ENCODE measurements at places on chromosomes 2 and 18. TPM values are rescaled to one million over a fixed set of nuclear protein-coding genes. Genes with fewer than 3 reads are reported as not detected.

Gene CLHC1
- 13.4 TPM for total RNA-seq

Gene ABCB11
- not detected for total RNA-seq

Gene MCM6
- total RNA-seq = 8.2 TPM

Gene RNU2-63P
- not detected for total RNA-seq

Gene LYPD6B
- not detected for total RNA-seq

Gene KCNS3
- 110 TPM for total RNA-seq

Gene UXS1
- total RNA-seq = 53.1 TPM

Gene MYL1
- not detected for total RNA-seq

Gene IL36RN
- not detected for total RNA-seq

Gene TMSB10
- 1,663 TPM for total RNA-seq

Gene POTEC
- not detected for total RNA-seq

Gene SP140
- 5.1 TPM for total RNA-seq

- H3K4me3 ChIP-seq = no peak overlapping the region
- no peaks in the 10 kb centered on the region for H3K36me3 ChIP-seq
- DNase-seq = no peak
- H3K27me3 ChIP-seq = no peaks in the 10 kb centered on the region
- H3K27ac ChIP-seq = no peak overlapping the region
- no peaks in the 10 kb centered on the region for H3K4me1 ChIP-seq
Measured at GRCh38 chr2:235859651-235860050, 308.5 kb downstream of the GBX2 start.

GRCh38 chr2:37568565-37568964 is 102.9 kb downstream of the CDC42EP3 start:
- no peak overlapping the region for H3K4me3 ChIP-seq
- no peak overlapping the region for H3K27ac ChIP-seq
- H3K27me3 ChIP-seq = no peaks in the 10 kb centered on the region
- no peak for DNase-seq

- peak; percentile 32 for DNase-seq
- no peak overlapping the region for H3K27ac ChIP-seq
- no peaks in the 10 kb centered on the region for H3K27me3 ChIP-seq
Measured at GRCh38 chr2:73907840-73908452, 15.1 kb downstream of the ACTG2 start.

DNA sequence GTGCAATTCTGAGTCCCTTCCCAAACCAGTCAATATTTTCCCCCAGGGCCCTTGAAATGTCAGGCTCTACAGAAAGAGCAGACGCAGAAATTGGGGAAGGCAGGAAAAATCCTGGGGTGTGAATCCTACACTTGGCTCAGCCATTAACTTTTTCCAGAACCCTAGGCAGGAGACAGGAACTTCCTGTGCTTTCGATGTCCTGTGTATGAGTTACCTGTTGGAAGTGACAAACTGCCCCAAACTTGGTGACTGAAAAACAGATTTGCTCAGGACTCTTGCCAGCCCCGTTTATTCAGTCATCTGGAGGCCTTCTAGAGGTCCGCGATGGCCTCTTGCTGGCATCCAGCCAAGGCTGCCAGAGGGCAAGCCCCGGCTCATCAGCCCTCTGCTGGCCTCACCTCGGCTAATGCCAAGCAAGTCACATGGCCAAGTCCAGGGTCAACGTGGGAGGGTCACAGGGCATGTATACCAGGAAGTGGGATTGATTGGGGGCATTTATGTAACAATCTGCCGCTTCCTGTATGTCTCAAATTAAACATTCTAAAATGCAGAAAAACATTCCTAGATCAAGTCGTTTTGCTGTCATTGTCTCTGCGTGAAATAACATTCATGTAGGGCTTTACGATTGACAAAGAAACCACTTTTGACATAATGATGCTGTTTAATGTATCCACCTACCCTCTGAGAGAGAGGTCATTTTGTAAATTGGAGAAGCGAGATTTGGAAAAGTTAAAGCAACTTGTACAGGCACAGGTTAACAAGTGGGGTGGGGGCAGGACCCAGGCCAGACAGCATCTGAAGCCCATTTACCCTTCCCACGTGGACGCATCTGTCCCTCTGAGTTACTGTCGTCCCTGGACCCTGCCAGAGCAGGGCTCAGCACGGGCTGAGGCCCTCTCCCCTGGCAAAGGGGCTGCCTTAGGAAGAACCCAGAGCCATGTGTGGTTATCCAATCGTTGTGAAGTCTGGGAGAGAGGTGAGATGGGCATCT is 179.4 kb downstream of the INHBB start:
- no peak for DNase-seq
- no peak overlapping the region for H3K4me3 ChIP-seq
- no peak overlapping the region for H3K27ac ChIP-seq
- H3K27me3 ChIP-seq = no peaks in the 10 kb centered on the region
- peaks cover 7% of the 10 kb centered on the region for H3K4me1 ChIP-seq
- no peaks in the 10 kb centered on the region for H3K36me3 ChIP-seq

DNA sequence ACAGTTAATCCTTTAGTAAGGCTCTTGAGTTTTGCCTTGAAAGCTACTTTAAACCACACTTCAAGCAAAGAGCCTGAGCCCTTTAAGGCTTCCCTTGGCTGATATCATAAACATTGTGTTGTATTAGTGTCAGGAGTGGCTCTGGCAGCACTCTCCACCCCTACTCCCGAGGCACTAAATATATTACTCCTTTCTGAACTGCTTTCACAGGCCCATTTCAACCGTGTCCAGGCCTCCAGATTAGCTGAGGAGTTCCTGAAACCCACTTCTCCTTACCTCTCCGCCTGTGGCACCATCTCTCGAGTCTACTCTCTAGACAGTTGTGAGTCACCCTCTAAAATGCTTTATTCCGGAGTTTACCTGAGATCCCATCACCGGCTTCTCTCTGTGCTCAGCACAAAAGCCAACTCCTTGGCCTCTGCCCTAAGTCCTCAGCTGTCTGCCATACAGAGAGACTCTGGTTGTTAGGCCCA is 14.4 kb upstream of the STON1 start:
- DNase-seq = no peak
- peak overlapping the region; percentile 68 for H3K27ac ChIP-seq
- H3K4me1 ChIP-seq = peaks cover 6% of the 10 kb centered on the region
- no peak overlapping the region for H3K4me3 ChIP-seq

- no peaks in the 10 kb centered on the region for H3K36me3 ChIP-seq
- no peak overlapping the region for H3K27ac ChIP-seq
- no peaks in the 10 kb centered on the region for H3K4me1 ChIP-seq
Measured at GRCh38 chr2:76444732-76445131, 734.0 kb upstream of the GCFC2 start.

DNA sequence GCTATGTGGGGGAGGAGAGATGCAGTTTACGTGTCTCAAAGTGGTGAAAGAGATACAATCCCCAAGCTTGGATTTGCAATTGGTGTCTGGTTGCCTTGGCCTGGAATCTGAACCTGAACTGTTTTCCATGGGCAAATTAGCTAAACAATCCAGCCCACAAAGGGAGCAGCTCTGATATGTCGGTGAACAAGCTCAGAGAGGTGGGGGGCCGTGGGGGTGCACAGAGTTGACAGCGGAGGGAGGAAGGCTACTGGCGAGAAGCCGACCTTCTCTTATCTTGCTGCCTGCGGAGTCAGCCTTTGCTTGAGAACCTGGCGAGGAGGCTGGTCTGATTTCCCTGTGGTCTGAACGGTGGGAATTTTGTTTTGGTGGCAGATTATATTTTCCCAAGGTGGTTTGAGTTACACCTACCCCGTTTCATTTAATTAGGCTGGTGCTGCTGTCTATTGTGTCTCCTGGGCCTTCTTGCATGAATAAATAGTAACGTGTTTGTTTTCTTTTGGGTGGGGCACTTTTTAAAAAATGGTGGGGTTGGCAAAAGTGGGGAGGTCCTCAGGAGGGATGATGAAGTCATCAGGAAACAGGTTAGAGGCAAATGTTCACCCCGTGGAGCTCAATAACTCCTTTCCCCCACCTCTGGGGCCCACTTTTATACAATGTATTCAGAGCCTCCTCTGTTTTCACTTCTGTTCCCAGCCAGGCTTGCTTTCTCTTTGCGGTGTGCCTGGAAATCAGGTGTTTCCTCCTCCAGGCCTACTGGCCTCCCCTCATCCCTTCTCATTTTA is 80.9 kb upstream of the IGFBP5 start:
- H3K27me3 ChIP-seq = no peaks in the 10 kb centered on the region
- no peak overlapping the region for H3K4me3 ChIP-seq
- H3K4me1 ChIP-seq = no peaks in the 10 kb centered on the region

DNA sequence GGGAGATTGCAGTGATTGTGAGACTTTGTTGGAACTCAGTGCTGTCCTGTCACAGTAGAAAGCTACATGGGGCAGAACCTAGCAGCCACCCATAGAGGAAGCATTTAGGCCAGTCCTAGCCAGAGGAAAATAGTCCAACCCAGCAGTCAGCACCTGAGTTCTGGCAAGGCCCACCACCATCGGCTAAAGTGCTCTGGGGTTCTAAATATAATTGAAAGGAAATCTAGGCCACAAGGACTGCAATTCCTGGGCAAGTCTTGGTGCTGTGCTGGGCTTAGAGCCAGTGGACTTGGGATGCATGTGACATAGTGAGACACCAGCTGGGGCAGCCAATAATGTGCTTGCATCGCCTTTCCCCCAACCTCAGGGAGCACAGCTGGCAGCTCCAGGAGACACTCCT is 28.9 kb upstream of the ACTR2 start:
- DNase-seq = no peak
- no peaks in the 10 kb centered on the region for H3K4me1 ChIP-seq
- H3K36me3 ChIP-seq = no peaks in the 10 kb centered on the region
- H3K4me3 ChIP-seq = no peak overlapping the region

GRCh38 chr2:824524-824923 is 126.1 kb upstream of the SNTG2 start:
- H3K4me1 ChIP-seq = no peaks in the 10 kb centered on the region
- no peak overlapping the region for H3K4me3 ChIP-seq
- no peak overlapping the region for H3K27ac ChIP-seq

- no peaks in the 10 kb centered on the region for H3K36me3 ChIP-seq
- H3K27me3 ChIP-seq = no peaks in the 10 kb centered on the region
- peaks cover 28% of the 10 kb centered on the region for H3K4me1 ChIP-seq
Measured at GRCh38 chr2:54512663-54513362, 56.7 kb downstream of the SPTBN1 start.

- H3K4me3 ChIP-seq = no peak overlapping the region
- no peaks in the 10 kb centered on the region for H3K36me3 ChIP-seq
- no peaks in the 10 kb centered on the region for H3K27me3 ChIP-seq
- H3K4me1 ChIP-seq = no peaks in the 10 kb centered on the region
- DNase-seq = no peak
- H3K27ac ChIP-seq = no peak overlapping the region
Measured at GRCh38 chr2:189298038-189298437, 118.5 kb upstream of the COL5A2 start.

GRCh38 chr2:20186078-20186854 is 38.7 kb downstream of the SDC1 start:
- H3K36me3 ChIP-seq = no peaks in the 10 kb centered on the region
- H3K4me1 ChIP-seq = peaks cover 56% of the 10 kb centered on the region
- peak; percentile 80 for DNase-seq
- H3K27me3 ChIP-seq = no peaks in the 10 kb centered on the region
- peak overlapping the region; percentile 85 for H3K27ac ChIP-seq

DNA sequence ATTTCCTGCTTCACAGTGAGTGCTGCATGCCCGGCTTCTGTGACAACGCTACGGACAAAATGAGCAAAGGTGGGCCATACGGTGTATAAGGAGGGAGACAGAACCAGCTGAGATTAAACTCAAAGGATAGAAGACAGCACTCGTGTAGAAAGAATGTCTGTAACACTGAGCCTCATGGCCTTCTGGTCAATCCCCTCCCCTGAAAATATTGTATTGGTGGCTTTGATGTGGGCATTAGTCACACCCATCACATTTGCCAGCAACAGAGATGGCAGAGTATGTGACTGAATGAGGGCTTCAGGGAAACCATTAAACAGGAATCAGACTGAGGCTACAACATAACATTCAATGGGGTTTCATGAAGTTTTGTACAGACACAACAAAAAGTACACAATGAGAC is 287.8 kb upstream of the CCDC68 start:
- H3K27ac ChIP-seq = no peak overlapping the region
- H3K36me3 ChIP-seq = no peaks in the 10 kb centered on the region
- no peak overlapping the region for H3K4me3 ChIP-seq
- H3K27me3 ChIP-seq = no peaks in the 10 kb centered on the region
- peaks cover 6% of the 10 kb centered on the region for H3K4me1 ChIP-seq

DNA sequence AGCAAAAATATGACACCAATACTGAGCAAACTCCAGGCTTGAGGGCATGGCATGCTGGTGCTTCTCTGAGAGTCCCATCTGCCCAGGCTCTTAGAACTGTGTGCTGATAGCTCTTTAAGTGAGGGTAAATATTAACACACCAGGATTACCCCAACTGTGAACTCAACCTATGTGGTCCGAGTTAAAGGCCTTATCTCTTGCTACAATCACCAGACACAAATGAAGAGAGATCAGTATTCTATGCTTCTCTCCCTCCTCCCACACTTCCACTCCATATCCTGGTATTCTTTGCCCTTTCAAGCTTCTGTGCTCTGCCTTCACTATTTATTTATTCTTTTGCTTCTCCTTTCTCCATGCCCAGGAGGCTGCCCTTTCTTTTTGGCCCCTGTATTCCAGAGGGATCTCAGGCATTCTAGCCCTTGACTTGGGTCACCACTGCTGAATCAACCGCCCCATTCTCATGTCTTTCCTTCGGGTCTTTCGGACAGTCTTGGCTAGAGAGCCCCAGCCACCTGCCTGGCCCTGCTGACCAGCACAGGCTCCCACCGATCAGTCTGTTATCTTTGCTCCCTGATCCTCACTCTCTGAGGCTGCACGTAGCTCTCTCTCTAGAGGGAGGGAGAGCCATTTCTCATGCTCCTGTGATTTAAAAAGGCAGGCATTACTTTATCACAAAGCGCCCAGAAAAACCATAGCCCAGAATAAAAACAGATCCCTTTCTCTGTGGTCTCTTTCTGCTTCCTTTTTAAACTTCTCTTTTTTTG is 17.2 kb upstream of the HK2 start:
- no peak overlapping the region for H3K4me3 ChIP-seq
- DNase-seq = no peak
- no peaks in the 10 kb centered on the region for H3K36me3 ChIP-seq
- peaks cover 7% of the 10 kb centered on the region for H3K4me1 ChIP-seq
- H3K27ac ChIP-seq = peak overlapping the region; percentile 67

DNA sequence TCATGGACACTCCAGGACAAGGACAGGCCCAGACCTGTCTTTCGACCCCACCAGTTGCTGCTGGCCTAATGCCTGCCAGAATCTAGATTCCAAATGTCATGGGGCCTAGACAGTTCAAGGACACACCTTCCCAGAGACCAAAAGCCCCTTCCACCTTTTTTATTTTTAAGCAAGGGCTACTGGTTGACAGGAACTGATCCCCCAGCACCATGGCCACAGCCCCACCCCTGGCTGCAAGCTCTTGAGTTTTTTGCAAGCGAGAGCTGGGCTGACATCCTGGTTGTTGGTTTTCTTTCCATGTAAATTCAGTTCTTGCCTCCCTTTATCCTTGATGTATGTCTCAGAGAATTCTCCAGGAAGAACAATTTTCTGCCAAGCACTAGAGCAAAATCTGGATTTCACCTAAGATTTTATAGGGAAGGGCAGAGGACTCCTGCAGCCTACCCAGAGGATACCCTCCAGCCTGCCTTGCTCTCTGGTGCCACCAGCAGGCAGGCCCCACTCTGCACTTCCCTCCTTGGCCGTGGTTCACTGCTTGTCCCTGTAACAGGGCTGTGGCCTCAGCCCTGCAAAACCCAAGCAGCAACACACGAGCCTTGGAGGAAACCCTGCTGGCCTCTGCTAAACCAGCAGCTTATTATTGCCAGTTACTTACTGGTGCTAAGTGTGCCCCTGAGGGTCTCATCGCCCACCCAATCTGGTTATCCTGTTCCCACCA is 97.7 kb downstream of the TWIST2 start:
- no peaks in the 10 kb centered on the region for H3K27me3 ChIP-seq
- no peak overlapping the region for H3K27ac ChIP-seq
- DNase-seq = peak; percentile 57
